ENCODE measurements at places on chromosomes 16 and 17. TPM values are rescaled to one million over a fixed set of nuclear protein-coding genes. Genes with fewer than 3 reads are reported as not detected.

DNA sequence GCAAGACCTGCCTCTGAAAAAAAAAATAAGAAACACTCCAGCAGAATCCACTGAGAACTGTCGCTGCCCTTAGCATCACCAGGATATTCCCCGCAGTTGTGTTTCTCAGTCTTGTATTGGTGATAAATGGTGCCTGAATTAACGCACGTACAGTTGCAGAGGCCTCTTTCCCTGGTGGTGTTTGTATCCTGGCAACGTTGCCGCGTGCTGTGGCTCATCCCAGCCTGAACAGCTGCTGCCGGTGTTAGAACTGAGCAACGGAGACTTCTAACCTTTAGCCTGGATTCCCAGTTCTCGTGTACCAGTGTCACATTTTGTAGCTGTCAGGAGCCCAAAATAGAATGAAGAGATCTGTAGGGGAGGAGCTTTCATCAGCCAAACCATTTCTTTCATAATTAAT lies 4.8 kb downstream of the MLYCD start:
- no peak for DNase-seq

GRCh38 chr17:75625813-75626486 lies 7.3 kb upstream of the SMIM5 start:
- no peak for DNase-seq

- DNase-seq: no peak
These were observed 2.1 kb downstream of the NMT1 start for GRCh38 chr17:45063198-45063597.

The ELP5 gene
- 25.4 TPM for total RNA-seq

The C16orf82 gene
- total RNA-seq: not detected

The ESRP2 gene
- not detected for total RNA-seq

The CSH2 gene
- total RNA-seq: not detected

The TBKBP1 gene
- total RNA-seq: 11.5 TPM

DNA sequence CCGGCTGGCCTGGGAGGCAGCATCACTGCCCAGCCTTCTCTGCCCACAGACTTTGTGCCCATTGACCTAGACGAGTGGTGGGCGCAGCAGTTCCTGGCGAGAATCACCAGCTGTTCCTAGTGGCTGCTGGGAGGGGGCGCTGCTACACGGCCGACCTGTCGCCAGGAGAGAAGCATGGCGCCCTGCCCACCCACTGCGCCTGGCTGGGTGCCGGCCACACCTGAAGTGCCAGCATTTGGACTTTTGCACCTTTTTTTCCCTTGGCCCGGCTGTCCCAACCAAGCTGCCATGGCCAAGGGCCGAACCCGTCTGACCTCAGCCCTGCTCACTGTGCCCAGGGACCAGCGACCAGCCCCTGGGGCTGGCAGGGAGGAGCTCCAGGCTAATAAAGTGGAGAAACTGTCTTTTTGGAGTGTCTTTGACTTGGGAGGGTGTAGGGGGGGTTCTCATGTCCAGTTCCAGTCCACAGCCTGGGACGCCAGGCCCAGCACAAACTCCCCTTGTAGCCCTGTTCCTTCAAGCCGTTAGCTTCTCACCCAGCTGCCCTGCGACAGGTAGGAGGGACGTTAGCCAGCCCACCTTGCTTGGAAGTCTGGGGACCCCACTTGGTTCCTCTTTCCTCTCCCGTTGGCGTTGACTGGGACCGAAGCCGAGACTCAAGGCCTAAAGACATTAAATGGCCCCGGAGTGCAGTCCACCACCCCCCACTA lies 939 bp upstream of the WDR90 start:
- no peak for DNase-seq

DNA sequence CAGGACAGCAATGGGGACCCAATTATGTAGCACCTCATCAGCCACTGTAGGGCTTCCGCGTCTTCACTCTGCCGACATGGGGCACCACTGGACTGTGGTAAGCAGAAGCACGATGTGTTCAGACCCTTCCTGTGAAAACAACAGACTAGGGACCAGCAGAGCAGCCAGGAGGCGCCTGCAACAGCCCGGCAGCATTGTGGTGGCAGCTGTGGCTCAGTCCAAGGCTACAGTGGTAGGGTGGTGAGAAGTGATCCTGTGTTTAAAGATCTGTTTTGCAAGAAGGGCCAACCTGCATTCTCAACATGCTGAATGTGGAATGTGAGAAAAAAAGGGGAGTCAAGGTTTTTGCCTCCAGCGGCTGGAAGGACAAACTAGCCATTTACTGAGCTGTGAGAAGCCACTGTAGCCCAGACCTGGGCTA lies 80.8 kb downstream of the GAS7 start:
- DNase-seq: peak; percentile 34

DNA sequence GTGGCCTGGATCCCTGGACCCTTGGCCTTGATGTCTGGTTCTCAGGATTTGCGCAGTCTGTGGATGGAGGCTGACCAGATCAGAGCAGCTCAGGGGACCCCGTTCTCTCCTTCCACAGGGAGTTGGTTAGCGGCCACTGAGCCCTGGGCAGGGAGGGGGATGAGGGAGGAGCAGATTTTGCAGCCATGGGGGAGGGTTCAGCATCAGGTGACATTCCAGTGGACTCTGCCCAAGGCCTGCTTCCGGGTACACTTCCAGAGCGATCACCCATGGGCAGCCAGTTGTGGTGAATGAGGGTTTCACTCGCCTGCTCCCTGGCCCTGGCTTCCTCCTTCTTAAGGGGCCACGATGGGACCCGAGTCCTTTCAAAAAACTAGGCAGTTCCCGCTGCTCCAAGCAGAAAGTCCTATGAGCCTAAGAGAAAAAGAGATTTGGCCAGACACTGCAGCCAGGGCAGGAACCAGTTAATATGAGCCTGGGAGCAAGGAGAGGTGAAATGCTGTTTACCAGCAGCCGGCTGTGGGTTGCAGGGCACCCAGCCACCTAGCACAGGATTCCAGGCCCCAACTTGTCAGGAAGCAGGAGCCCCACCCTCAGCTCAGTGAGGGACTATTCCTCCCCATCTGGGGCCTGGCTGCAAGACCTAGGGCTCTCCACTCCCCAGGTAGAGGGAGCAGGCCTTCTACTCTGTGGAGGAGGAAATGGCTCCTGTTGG lies 4.7 kb upstream of the GPRC5C start:
- no peak for DNase-seq

- no peak for DNase-seq
These were observed 250.0 kb downstream of the CNTNAP4 start for GRCh38 chr16:76527244-76527643.

The TBC1D3H gene
- total RNA-seq: not detected

- no peak for DNase-seq
These were observed 100.6 kb downstream of the STXBP4 start for GRCh38 chr17:55068862-55069811.

The RPUSD1 gene
- 11.2 TPM for total RNA-seq

The TBC1D3C gene
- total RNA-seq: not detected

GRCh38 chr16:84059946-84060901 lies 17.6 kb upstream of the SLC38A8 start:
- DNase-seq: no peak

GRCh38 chr17:77266213-77266612 lies 125.4 kb downstream of the SEC14L1 start:
- DNase-seq: no peak

GRCh38 chr17:10198509-10199249 lies at the start of gene GAS7:
Gene GAS7 (minus strand): TSS chr17:10198606.
- DNase-seq: peak; percentile 21
